Suprapubic skin (tissue), 4 donors: ENCODE measurements at places on chromosomes 1 and 21. TPM values are rescaled to one million over a fixed set of nuclear protein-coding genes. Genes with fewer than 3 reads are reported as not detected.

Gene ERG
- total RNA-seq, result 3.3 TPM

Gene GJA4
- 15.2 TPM for total RNA-seq

Gene VANGL1
- total RNA-seq, result 29.9 TPM

Gene HOOK1
- 32.1 TPM for total RNA-seq

- H3K27me3 ChIP-seq, result no peaks in the 10 kb centered on the region
- no peak for DNase-seq
- H3K36me3 ChIP-seq, result no peaks in the 10 kb centered on the region
- H3K4me3 ChIP-seq, result no peak overlapping the region
- H3K4me1 ChIP-seq, result peaks cover 25% of the 10 kb centered on the region
- no peak overlapping the region for H3K27ac ChIP-seq
Measured at GRCh38 chr1:58804853-58805565, 21.2 kb upstream of the JUN start.

Gene FCGR2B
- 6.3 TPM for total RNA-seq

DNA sequence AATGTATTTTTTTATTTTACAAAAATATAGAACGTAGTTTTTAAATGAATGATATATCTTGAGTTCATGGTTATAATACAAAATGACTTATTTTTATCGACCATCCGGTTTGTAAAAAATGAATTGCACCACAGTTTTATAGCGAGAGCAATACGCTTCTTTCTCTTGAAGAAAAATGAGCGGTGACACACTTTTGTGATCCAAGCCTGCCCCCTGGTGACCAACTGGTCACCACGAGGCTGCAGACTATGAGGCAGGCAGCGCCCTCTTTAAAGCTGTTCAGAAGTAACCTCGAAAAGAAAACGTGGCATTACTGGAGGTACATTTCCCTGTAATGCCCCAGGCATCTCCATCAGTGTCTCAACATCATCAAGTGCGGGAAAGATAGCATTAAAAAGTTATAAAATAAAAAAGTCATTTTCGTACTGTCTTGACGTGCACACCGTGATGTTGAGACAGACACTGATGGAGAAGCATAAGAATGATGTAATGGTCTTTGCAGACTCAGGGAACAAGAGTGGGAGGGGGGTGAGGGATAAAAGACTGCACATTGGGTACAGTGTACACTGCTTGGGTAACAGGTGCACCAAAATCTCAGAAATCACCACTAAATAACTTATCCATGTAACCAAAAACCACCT is 734.2 kb upstream of the ADAMTS5 start:
- no peak overlapping the region for H3K4me3 ChIP-seq
- H3K36me3 ChIP-seq, result no peaks in the 10 kb centered on the region
- H3K27me3 ChIP-seq, result no peaks in the 10 kb centered on the region
- DNase-seq, result peak; percentile 88
- H3K4me1 ChIP-seq, result no peaks in the 10 kb centered on the region
- no peak overlapping the region for H3K27ac ChIP-seq
